ENCODE measurements at places on chromosomes 5 and 9.
A peak's percentile ranks its signal among the peaks of the same experiment; 100 is the strongest.

- no peak for DNase-seq
Observed at GRCh38 chr5:132058646-132059042, 1.8 kb upstream of the IL3 start.

DNA sequence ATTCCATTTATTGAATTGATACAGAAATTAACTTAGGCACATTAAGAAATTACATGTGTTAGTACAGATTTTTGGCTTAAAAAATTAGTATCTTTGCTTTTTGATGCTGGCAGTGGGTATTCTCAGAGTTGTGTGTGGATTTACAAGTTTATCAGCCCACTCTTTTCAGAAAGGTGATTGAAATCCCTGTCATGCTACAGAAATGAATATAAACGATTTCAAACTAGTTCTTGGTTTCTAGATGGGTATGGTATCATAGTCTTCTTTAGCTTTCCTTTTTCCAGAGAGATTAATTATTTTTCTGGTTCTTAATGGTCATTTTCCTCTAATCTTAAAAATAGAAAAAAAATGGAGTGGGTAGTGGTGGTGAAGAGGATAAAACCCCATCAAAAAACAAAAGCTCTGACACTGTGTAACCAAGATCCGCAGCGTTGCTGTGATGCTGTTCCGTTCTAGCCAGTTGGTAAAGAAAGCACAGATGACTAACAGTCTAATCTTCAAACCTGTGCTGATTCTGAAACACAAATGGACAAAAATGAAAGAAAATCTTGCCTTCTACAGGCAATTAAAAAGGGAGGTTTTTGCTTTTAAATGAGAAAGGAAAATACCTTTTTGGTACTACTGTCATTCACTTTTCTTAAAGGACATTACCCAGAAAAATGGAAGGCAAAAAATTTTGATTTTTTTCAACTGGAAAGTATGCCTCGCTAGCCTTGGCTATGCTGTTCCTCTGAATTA is 5.2 kb downstream of the LRRTM2 start:
- no peak for DNase-seq

- DNase-seq: no peak
Observed at GRCh38 chr9:1100945-1101344, 50.8 kb downstream of the DMRT2 start.

DNA sequence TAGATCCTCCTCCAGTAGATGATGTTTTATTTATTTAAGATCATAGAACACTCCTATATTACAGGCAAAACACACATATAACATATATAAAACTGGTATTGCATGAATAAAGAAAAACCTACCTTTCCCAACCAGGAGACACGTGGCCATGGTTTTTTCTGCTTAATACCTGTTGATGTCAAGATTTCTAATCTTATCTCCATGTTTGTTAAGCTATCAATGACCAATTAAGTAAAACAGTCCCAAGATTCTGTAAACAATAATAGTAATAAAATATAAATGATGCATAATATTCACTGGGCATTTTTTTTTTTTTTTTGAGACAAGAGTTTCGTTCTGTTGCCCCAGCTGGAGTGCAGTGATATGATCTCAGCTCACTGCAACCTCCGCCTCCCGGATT is 1.7 kb downstream of the CPLANE1 start:
- no peak for DNase-seq

DNA sequence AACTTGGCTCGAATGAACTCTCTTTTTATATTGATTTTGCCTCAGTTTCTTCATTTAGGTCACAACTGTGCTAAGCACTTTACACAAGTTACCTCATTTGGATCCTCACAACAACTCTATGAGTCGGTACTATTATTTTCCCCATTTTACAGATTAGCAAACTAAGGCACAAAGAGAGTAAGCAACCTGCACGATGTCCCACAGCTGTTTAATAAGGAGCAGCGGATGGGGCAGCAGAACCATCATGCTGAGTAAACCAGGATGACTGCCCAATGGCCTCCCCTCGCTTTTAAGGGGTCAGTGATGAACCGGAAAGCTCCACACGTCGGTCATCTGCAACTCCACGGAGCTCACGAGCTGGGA is 607 bp downstream of the PRELID2 start:
- DNase-seq: no peak

DNA sequence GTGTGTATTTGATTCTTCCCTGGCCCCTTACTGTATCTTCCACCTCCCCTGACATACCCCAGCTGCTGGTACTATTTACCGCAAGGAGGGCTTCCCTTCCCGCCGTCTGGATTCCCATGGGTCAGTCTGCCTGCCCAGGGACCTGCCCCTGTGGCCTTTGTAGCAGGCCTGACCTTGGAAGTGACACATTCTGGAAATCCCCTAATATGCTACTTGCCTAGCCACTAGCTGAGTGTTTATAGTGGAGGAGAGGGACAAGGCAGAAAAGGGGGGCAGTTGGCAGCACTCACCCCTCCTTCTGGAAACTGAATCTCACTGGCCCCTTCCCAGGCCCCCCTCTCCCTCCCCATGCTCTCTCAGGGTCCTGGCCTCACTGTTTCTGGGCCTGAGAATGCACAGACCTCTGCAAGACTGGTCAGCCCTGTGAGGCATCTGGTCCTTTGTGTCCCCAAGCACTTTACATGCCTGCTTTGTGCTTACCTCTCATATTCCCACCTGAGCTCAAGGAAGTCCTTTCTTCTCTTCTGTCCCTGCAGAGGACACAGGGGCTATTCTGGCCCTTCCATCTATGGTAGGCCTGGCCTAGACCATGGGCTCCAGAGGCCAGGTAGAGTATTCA is 8.2 kb upstream of the CCL21 start:
- DNase-seq: no peak

- DNase-seq: no peak
Observed at GRCh38 chr9:105441616-105442160, 6.1 kb upstream of the FSD1L start.

- no peak for DNase-seq
Observed at GRCh38 chr5:31630931-31631330, 8.0 kb upstream of the PDZD2 start.

DNA sequence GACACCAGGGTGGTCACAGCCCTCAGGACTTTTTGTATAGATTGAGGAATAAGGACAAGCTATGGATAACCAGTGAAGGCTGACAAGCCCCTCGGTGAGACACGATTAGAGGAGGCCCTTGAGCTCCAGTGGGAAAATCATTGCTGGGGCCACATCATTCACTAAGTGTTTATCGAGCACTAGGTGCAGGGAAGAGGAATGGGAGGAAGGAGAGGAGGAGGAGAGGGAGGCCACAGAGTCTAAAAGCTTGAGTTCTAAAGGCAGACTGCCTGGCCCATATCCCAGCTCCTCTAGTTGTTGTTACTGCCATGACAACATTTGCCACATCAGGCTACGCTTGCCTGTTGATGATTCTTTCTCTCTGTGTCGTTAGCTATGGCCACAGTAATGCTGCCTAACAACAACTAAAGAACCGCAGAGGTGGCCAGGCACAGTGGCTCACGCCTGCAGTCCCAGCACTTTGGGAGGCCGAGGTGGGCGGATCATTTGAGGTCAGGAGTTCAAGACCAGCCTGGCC is 37.6 kb downstream of the NKX2-5 start:
- peak; percentile 41 for DNase-seq

- no peak for DNase-seq
Observed at GRCh38 chr5:111256128-111256527, 31.9 kb downstream of the CAMK4 start.

DNA sequence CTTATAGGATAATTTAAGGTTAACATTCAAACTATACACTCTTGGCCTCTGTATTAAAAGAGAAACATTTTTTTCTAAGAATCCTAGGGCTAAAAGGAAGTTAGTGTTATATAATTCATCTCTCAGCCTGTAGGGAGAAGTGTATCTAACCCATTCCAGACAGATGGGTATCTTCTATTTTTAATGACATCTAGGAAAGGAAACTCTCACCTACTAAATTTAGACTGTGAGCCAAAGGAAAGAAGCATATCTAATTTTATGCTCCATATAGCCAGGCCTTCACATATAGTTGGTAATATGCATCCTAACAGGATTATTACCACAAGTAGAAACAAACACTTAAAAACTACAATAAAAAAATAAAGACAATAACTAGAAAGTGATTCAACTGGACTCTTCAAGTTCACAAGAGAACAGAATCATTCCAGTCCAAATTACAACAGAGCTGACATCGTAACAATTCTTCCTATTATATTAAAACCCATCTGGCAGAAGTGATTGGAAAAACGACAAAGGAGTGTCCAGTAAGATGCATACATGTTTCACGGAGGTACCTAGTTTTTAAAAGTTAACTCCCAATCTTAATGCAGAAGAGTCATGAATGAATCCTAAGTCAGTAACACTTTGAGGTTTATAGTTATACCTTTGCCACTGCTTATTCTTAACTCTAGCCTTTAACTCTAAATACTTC is 39.4 kb downstream of the SCAI start:
- no peak for DNase-seq

DNA sequence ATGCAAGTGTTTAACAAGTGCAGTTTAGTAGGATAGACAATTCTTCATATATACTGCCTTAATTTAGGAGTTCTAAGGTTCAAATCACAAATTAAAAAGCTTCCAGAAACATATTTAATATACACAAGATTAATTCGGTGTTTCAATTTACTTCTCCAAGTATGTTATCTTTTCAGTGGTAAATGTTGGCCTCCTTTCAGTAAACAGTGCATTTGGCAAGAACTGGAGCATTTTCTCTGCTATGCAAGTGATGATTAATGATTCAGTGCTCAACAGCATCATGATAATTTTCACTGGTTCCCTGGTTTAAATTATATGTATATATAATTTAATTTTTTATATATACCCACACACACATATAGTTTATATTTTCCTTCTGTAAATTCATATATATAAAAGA is 541.7 kb downstream of the EFNA5 start:
- no peak for DNase-seq

DNA sequence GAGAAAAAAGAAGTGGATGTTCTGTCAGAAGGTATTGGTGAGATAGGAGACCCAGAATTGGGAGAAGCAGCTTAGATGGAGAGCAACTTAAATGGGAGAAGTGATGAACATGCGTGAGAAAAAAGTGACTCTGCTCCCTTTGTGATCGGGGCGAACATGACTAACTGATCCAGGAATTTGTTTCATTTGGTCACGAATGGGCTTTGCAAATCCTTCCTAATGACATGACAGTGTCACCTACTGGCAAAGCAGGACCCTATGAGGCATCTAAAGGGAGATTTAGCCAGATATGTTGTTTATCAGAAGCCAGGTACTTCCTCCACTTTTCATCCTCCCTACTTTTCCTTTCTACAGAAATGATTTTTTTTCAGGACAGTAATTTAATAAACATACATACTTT is 787.4 kb upstream of the RGMB start:
- DNase-seq: peak; percentile 32

DNA sequence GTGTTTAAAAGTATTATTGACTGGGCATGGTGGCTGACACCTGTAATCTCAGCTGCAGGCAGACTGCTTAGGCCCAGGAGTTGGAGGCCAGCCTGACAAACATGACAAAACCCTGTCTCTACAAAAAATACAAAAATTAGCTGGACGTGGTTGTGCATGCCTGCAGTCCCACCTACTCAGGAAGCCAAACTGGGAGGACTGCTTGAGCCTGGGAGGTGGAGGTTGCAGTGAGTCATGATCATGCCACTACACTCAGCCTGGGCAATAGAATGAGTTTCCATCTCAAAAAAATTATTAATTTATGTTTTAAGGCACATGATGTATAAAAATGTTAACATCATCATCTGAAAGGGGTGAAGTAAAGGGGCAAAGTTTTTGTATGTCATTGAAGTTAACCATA is 49.7 kb upstream of the FNIP1 start:
- no peak for DNase-seq

GRCh38 chr5:142785206-142785605 is 15.0 kb downstream of the ARHGAP26 start:
- no peak for DNase-seq

DNA sequence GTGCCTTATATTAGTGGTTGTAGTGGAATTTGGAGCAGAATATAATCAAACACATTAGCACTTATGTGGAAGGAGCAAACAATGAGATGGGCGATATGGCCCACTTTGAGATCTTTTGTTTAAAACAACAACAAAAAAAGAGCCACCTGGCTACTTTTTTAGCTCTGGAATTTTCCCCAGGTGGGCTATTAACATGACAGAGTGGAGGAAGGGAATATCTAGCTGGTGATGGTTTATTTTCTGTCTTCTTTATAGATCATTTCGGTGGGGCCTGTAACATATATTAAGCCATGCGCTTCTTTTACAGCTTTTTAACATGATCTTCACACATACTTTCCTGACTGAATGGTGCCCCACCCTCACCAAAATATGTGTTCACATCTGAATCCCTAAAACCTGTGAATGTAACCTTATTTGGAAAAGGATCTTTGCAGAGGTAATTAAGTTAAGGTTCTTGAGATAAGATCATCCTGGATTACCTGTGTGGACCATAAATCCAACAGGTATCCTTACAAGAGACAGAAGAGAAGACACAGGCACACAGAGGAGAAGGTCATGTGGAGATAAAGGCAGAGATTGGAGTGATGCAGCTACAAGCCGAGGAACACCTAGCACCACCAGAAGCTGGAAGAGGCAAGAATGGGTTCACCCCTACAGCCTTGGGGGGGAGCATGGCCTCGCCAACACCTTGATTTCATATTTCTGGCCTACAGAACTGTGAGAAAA is 16.6 kb upstream of the ENTREP1 start:
- no peak for DNase-seq

DNA sequence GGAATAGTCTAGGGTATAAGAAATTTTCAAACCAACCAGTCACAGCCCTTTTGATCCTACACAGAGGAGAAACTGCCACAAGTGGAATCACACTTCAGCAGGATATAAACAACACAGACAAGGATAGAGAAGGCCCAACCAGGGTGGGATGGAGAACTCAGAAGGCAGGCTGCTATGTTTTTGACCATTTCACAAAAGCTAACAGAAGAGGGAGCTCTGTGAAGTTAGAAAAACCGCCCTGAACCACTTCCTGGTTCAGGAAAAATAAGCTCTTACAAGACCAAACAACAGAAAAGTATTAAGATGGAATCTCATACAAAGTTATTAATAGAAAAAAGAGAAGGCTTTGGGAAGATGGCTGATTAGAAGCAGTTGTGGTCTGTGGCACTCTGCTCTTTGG is 960 bp upstream of the IFNB1 start:
- DNase-seq: no peak

GRCh38 chr5:61275841-61276240 is 56.2 kb upstream of the ZSWIM6 start:
- no peak for DNase-seq

DNA sequence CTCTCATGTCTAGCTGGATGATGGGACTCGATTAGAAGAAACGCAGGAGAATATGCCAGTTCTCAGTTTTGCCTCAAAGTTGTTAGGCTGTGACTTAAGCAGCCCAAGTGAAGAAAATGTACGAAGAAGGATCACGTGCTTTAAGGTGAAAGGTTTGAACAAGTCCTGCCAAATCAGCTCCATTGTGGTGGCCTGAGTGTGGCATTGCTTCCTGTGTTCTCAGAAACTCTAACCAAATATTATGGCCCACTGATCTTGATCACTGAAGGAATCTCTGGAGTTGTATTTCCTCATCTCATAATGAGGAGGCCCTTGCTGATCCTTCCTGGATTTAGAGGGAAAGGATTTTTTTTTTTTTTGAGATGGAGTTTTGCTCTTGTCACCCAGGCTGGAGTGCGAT is 44.0 kb downstream of the OTULIN start:
- no peak for DNase-seq

All from GM04503 (cell line).